ENCODE measurements at places on chromosomes 7 and 10.

GRCh38 chr10:89773081-89773480 is 71.7 kb downstream of the KIF20B start:
- no peak for DNase-seq

DNA sequence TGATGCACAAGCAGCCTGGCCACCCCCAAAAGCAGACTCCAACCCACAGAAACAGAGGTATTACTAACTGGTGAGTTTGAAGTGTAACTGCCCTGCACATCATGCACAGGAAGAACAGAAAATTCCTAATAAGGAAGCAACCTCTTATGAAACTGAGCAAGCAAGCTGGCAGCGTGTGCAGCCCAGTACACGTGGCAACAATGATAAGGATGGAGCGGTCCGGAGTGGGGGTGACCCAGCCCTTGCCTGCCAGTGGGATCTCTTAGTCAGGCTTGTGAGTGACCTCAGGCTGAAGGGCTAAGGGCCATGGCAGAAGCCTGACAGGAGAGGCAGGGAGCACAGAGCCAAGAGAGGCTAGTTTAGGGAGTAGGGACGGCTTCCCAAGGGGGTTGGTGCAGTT is 22.1 kb upstream of the AOAH start:
- no peak for DNase-seq

- no peak for DNase-seq
These were observed 37.6 kb downstream of the TMEM168 start for GRCh38 chr7:112752576-112752975.

DNA sequence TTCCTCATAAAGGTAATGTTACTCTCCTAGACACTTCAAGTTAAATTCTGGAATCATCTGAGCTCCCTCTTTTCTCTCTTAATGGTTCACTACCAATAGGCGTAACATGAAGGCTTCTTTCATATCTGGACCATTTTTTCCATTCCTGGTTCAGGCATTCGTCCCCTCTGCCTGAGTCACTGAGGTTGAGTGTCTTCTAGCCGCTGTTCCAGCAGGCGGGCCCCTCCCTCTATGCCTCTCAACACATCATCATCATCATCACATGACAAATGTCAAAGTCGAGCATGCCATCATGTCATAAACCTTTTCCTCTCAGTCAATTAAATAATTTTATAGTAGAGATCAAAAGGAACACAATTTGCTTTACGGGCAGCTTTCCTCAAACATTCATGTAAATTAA is 168.9 kb upstream of the ASAH2 start:
- DNase-seq = no peak

- DNase-seq = no peak
These were observed 222.6 kb downstream of the HTR7 start for GRCh38 chr10:90635111-90635765.

DNA sequence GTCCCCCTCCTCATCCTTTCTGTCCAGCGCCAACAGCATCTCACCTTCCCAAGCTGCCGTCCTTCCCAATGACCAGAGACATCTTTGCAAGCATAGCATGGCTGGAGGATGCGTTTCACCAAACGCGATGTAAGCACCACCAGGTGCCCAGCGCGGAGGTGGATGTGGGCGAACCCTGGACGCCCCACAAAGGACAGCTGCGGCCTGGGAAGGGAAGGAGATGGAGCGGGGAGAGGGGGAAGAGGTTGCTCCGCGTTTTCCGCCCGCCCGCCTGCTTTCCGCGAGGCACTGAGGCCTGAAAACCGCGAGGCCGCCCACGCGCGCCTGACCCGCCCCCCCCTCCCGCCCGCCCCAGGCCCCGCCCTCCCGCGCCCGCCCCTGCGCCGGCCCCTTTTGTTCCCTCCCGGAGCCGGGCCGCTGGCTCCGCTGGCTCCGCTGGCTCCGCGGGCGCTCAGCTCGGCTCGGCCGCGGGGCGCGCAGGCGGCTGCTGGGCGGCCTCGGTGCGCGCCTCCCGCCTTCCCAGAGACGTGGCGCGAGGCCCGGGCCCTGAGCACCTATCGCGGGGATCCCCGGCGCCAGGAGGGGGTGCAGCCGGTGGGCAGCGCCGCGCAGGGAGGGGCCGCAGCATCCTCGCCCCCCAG is at the start of gene CLIP2:
TSS of gene CLIP2 (plus strand) at position 390 of the 641 bp plus-strand sequence. CDS start 28,140 bp downstream, outside the sequence.
- DNase-seq = peak; percentile 68

DNA sequence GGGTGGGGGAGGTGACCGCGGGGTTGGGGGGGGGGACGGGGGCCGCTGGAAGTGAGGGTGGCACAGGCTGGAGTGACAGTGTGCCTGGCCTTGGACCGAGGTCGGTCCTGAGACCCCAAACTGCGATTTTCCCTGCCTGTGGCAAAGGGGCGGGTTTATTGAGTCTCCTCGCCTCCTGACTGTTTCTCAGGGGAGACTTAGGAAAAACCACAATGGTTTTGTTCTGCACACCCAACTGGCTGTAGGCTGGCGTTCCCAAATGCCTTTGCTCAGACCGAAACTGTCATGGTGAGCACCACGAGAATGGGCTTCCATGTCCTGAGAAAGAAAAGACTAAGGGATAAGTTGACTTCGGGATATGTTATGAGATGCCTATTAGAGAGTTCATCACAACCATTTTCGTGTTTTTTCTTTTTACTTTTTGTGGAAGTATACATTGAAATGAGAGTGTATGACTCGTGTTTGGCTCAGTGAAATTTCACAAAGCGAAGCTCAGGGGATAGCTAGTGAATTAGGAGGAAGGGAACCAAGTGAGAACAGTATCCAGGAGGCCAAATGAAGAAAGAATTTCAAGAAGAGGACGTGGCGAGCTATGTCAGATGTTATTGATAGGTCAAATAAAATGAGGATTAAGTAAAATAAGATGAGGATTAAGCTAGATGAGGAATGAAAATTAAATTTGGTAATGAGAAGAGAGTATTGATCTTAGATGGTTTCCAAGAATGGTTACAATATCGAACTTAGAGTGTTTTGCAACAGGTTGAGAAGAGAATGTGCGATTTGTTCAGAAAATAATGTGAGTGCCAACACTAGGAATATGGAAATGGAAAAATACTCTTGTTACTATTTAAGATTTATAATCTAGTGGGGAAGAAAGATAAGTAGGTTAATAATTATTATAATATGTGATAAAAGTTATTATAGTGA is 918 bp downstream of the NET1 start:
- DNase-seq = no peak

DNA sequence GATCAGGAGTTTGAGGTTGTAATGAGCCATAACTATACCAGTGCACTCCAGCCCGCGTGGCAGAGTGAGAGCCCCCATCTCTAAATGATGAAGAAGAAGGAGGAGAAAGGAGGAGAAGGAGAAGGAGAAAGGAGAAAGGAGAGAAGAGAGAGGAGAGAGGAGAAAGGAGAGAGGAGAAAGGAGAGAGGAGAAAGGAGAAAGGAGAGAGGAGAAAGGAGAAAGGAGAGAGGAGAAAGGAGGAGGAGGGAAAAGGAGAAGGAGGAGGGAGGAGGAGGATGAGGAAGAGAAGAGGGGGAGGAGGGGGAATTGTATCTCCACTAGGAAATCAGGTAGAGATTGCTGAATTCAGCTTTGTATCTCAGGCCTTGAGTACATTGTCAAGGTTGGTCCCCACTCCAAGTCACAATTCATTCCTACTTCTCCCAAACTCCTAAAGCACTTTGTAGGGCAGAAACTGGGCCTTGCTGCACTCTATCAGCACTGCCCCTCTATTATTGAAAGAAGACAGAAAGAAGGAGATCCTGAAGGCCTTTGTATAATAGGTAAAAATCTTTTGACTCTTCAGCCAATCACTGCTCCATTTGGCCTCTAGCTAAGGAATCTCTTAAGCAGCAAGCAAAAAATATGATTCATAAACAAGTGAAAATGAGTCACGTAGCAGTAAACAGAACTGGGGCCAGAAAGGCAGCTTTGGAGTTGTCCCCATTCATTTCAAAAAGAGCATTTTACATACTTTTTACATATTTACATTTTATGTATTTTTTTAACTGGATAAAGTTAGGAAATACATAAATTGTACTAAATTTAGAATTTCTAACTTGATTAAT is 178.0 kb downstream of the IMMP2L start:
- DNase-seq = no peak

GRCh38 chr7:100682991-100683658 is 9.6 kb downstream of the GNB2 start:
- no peak for DNase-seq

DNA sequence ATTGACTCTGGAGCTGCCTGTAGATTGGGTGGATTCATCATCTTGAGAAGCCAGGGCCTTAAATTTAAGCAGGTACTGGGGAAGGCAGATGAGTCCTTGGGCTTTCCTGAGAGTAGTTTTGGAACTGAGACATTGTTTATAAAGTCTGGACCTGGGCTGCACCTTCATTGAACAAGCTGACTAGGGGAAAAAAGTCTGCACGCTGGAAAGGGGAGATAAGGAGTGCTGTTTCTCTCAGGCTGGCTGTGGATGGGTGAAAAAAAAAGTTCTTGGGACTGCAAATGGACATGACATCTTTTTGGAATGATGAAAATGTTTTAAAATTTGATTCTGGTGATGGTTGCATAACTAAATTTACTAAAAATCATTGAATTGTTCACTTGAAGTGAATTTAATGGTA is 12.0 kb downstream of the SEC24C start:
- no peak for DNase-seq

- DNase-seq = no peak
These were observed 279.4 kb upstream of the HABP2 start for GRCh38 chr10:113273181-113274163.

GRCh38 chr10:15363031-15363430 is 8.1 kb downstream of the FAM171A1 start:
- DNase-seq = no peak

- no peak for DNase-seq
These were observed 101.2 kb upstream of the PARD3 start for GRCh38 chr10:34916314-34916713.

DNA sequence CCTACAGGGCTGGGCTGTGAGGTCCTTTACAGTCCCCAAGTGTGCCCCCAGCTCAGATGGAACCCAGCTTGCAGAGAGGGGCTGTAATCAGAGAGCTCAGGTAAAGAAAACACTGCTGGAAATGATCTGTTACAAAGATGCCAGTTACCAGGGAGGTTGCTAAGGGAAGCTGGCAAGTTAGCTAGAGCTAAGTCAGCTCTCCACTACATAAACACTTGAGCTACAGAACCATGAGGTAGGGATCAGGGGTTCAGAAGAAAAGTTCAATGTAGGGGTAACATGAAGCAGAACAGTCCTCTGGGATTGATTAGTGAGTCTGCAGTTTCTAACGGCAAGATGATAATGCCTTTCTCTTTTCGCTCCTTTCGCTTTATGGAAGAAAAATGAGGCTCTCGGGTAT is 53.1 kb upstream of the TM9SF3 start:
- DNase-seq = no peak

DNA sequence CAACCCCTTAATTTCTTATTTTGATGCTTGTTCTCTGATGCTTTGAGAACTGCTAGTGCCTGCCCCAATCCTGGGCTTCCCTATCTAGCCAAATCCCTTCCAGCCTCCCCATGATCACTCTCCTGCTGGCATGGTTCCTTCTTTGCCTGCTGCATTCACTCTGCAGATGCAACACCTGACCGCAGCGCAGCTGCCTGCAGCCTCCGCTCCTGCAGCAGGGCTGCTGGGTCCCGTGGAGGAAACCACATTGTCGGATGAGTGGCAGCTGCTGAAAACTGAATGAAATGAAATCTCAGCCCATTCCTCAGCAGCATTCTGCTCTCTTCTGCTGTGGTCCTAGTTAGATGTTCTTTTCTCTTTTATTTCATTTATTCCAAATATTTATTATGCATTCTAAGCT is 320.3 kb downstream of the CCDC3 start:
- DNase-seq = no peak

DNA sequence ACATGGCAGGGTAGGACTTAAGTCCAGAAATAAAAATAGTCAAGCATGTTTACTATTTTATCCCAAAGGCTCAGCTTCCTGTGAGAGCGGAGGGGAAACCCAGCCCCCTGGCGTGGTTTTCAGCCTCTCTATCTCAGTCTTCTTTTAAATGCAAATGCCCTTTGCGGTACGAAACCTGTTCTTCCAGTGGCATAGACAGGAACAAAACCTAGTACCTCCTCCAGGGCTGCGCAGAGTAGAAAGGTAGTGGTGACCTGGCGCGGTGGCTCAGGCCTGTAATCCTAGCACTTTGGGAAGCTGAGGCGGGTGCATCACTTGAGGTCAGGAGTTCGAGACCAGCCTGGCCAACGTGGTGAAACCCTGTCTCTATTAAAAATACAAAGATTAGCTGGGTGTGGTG is 181.3 kb upstream of the FOXK1 start:
- no peak for DNase-seq

DNA sequence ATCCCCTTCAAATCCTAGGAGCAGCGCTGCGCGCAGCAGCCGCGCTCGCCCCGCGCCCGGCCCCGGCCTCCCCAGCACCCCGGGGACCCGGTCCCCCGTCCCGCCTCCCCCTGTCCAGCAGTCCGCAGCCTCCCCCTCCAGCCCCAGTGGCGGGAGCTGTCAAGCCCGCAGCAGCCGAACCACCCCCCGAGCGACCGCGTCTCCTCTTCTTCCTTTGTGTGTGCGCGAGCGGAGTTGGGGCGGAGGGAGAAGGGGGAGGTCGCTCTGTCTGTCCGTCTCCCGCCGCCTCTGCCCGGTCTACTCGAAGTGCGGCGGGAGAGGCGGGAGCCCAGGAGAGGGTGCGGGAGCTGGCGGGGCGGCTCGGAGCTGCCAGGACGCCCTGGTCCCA is 375 bp upstream of the CHN2 start:
- no peak for DNase-seq

DNA sequence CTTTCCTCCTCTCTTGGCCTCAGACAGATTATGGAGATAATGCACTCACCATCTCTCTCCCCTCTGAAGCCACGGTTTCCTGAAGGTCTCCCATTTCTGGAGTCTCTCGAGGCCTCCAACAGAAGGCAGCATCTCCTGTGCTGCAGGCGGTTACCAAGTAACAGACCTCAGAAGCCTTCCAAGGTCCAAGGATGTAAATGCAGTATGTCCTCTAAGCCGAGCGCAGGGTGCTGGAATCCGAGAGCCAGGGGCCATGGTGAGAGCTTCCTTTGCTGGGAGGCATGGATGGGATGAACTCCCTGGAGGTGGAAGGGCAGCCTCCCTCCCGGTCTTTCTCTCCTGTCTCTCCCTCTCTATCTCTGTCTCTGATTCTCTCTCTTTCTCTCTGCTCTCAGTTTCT is 79.8 kb downstream of the ADARB2 start:
- no peak for DNase-seq

- no peak for DNase-seq
These were observed 26.9 kb downstream of the PRSS2 start for GRCh38 chr7:142797391-142798377.

DNA sequence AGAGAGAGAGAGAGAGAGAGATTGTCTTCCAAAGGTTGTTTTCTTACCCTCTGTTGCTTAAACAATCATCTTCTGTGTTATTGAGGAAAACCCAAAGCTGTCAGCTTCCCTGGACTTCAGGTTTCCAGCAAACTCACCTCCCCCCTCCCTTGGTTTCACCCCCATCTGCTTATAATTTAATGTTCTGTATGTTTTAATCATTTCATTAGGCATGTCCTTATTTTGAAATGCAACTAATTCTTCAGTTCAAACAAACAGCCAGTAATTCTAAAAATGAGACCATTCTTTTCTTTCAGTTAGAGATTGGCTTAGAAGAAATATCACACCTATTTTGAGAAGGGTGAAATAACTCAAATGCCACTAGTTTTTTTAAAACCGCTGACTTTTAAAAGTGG is 102.9 kb downstream of the FAM204A start:
- no peak for DNase-seq

- no peak for DNase-seq
These were observed 9.3 kb downstream of the CASP7 start for GRCh38 chr10:113689057-113689456.
